ENCODE measurements at places on chromosomes 7 and 10. TPM values are rescaled to one million over a fixed set of nuclear protein-coding genes. Genes with fewer than 3 reads are reported as not detected.

Gene CALML3
- not detected for polyA plus RNA-seq

DNA sequence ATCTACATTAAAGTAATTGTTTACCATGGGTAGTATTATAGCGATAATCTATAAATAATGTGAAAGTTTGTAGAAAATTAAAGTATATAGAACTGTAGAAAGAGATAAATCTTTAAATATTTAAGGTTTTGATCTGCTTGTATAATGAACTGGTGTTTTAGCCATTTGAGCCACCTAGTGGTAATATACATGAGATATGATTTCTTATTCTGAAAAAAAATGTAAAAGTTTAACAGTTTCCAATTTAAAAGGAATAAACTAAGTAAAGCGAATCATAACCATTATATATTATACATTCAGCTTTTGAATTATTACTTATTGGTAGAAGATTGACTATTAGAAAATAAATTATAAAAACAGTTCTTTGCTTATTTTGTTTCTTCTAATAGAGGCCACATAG is 91.2 kb downstream of the OTUD1 start:
- DNase-seq = no peak

DNA sequence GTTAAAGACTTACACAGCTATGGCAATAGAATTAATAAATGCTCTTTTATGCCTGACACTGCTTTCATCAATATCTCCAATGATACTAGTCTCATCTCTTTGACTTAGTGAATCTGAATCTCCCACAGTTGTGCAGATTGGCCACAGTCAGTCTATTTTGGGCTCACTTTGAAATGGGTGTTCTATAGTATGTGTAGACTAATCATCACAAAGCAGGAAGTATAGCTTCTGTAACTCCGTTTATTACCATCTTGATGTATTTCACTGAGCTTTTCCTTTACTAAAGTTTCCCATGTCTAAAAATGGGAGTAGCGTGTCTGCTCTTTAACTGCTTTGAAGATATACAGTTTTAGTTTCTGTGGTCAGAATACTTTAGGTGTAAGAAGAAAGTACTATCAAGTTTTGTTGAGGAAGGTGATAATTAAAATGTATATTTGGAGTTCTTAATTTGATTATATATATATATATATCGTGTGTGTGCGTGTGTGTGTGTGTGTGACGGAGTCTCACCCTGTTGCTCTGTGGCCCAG is 70.1 kb downstream of the ST7 start:
- DNase-seq = no peak

Gene MSRB2
- polyA plus RNA-seq = 35.4 TPM

DNA sequence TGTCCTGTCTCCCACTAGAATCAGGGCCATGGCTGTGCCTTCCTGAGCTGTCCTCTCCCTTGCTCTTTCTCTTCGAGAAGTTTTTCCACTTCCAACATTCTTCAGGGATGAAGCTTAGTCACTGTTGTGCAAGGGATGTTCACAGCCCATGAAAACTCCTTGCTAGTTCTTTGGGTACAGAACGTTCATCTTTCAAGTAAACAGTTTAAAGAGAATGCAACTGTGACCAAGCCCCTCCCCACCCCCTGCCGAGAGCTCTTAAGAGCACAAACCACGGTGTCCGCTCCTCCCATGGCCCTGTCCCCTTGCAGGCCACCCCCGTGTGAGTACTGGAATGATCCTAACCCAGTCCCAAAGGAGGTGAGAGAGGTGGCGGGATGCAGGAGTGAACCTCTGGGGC is 161.1 kb upstream of the RHEB start:
- no peak for DNase-seq

Gene PLPP4
- 0.52 TPM for polyA plus RNA-seq

GRCh38 chr10:133456041-133456951 is 2.6 kb downstream of the SCART1 start:
- DNase-seq = no peak

DNA sequence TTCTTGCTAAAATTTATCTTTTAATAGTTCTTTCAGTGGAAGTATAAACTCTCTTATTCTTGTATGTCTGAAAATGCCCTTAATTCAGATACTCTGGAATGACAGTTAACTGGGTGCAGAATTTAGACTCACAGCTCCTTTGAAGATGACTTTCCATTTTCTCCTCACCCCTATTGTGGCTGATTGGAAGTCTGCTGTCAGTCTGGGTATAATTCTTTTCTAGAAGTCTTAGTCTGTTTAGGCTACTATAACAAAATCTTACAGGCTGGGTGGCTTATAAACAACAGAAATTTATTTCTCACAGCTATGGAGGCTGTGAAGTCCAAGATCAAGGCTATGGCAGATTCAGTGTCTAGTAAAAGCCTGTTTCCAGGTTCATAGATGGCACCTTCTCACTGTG is 145.2 kb upstream of the GDF10 start:
- DNase-seq = no peak

GRCh38 chr7:73717991-73718405 is 1.5 kb downstream of the STX1A start:
- DNase-seq = no peak

DNA sequence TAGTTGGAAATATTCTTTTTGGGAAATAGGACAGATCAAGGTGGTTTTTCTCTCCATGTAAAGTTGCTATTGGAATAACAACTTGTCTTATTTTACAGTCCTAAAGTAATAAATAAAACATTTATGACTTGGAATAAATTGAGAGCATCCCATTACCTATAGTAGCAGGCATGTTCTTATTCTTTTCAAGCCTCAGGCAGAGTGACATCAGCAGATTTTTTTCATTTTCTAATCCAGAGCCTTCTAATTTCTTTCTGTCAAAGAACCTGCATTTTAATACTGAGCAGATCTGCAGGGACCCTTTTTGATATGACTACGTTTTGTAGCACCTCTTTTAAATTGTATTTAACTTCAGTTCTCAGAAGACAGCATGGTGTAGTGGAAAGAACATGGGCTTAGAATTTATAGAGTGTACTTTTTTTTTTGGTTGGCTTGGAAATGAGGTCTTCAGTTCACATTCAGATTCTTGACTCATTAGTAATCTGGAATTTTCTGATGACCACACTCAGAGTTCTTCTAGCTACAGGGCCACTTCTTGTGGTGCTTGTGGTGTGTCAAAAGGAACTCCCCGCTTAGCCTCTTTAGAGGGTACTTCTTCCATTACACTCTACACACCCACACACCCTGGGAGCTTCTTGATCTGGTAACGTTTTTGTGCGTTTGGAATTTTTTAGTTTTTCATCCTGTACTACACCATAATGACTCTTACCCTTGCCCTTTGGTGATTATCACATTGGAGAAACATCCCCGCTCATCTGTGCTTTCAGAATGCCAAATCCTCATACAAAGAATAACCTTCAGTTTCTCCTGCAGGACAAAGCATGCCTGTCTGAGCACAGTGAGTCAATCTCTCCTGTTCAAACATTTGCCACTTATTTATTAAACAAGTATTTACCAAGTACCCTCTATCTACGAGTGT is 34.6 kb downstream of the AGK start:
- DNase-seq = no peak

- DNase-seq = peak; percentile 79
These were observed 55.2 kb upstream of the TNRC18 start for GRCh38 chr7:5478568-5479430.

Gene TMEM196
- polyA plus RNA-seq = 0.05 TPM

DNA sequence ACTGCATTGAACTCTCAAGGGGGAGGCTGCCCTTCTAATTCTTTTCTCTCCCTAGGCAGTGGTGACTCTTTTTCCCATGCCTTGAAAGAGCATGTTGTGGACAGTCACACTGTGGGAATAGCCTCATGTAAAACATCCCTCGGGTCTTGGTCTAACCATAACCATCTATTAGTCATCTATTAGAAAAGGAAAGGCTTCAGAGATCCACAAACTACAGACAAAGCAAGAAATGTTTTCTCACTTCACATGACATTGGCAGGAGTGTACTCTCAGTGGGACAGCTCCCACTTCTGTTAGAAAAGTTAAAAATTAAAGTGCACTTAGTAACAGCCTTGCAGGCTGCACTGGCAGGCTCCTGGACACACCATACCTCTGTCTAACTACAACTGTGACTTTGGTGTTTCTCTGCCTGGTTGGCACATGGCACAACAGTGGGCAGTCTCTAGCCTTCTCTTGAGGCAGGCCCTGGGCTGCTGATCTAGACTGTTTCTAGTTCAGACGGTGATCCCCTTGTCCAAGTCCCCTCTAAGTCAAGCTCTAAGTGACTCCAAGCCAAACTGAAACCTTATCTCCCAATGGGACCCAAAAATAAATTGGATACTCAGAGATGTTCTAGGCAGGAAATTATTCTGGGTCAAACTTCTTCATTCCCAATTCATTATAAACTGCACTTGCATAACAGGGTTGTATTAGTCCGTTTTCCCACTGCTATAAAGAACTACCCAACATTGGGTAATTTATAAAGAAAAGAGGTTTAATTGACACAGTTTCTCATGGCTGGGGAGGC is 57.9 kb upstream of the ITGB1 start:
- no peak for DNase-seq

- no peak for DNase-seq
These were observed 198.1 kb upstream of the LYZL2 start for GRCh38 chr10:30827531-30828120.

GRCh38 chr10:17003151-17003550 is 126.5 kb downstream of the CUBN start:
- no peak for DNase-seq

DNA sequence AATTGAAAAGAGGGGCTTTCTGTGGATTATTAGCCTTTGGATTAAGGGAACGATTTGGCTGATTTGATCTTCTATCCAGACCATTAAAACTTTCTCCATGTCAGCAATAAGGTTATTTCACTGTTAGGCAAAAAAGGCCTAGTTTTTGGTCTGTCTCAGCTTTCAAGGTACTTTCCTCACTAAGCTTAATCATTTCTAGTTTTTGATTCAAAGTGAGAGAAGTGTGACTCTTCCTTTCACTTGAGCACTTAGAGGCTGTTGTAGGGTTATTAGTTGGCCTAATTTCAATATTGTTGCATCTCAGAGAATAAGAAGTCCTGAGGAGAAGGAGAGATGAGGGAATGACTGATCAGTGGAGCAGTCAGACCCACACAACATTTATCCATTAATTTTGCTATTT is 596.0 kb upstream of the TPK1 start:
- DNase-seq = no peak

DNA sequence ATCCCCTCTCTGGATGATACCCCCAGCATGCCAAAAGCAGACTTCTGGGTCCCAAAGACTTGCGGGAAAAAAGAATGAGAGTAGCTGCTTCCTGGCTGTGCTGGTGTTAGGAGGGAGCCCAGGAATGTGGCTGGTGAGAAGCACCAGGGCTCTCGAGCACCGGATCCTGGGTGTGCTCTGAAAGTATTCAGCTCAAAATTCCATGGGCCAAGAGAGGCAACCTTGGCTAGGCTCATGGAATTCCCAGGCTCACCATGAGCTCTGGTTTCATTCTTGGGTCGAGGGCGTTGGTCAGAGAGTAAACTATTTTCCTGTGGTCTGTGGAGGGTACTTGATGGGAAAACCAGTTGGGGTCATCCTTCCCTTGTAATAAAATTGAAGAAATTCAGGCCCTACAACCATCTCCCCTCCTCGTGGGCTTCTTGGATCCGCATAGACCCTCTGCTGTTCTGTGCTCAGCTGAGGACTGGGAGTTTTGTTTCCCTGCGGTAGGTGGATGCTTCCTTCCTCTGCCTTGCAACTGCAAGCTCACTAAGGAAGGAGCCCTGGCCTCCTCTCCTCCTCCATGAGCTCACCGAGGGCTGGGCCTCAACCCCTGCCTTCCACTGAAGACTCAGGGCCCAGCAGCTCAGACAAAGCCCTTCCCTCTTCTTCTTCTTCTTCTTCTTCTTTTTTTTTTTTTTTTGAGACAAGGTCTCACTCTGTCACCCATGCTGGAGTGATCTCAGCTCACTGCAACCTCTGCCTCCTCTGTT is 34.5 kb upstream of the AQP1 start:
- DNase-seq = no peak

- no peak for DNase-seq
These were observed 15.1 kb upstream of the CYP2E1 start for GRCh38 chr10:133511907-133512528.

GRCh38 chr10:100346765-100347567 is at the start of gene SCD:
Gene SCD (plus strand): TSS chr10:100347233. CDS start chr10:100347505, 272 bp downstream.
- peak; percentile 64 for DNase-seq

GRCh38 chr7:18663321-18663720 is 167.8 kb downstream of the HDAC9 start:
- no peak for DNase-seq

DNA sequence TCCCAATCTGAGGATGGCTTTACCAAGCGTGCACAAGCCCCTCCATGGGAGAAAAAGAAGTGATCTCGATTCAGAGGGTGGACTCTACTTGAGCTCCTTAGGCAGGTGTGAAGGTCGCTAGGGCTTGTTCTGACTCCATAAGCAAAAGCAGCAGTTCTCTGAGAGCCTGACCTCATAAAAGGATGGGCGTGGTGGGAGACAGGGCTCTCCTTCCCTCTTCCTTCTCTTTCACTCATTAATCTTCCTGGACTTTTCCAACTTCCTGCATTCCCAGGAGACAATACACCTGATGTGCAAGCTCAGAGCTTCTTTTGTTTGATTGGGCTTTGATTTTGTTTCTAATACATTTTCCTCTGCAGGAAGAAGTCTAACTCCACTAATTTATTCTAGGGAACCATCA is 22.3 kb upstream of the TMEM72 start:
- DNase-seq = no peak

Gene KNDC1
- 0.47 TPM for polyA plus RNA-seq

DNA sequence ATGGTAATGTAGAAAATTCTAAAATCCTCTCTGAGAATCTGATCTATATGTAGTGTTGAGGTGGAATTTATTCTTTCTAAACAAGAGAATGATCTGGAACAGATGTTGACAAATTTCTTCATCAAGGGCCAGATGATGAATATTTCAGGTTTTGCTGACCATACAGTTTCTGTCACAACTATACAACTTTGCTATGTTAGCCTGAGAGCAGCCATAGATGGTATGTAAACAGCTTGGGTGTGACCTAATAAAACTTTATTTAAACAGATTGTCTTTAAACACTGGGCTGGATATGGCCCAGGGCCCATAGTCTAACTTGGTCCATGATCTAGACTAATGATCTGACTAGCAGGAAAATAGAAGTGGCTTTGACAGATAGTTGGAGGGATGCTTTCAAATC is 213.6 kb upstream of the CELF2 start:
- no peak for DNase-seq

Gene SPDYE6
- polyA plus RNA-seq = not detected

Gene COL1A2
- polyA plus RNA-seq = 1,063 TPM

Measured in urinary bladder (tissue), 4 donors.